ENCODE measurements at places on chromosomes 4 and X.

DNA sequence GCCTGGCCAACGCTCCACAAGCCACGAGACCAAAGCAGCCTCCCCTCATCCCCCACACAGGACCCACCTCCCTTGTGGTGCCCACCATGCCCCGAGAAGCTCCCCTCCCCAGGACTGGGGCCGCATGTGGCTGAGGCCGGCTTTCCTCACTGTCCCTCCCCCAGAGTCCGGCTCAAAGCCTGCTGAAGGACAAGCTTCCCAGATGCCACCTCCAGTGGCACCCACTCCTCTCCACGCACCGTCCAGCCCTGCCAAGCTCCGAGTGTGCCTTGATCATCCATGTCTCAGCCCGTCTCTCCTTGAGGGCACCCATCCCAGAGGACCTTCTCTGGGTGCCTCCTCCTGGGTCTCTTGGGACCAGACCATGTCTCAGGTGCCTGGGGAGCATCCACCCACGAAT, 58.8 kb upstream of the MXD4 start:
- DNase-seq: no peak

GRCh38 chrX:109959356-109959871, 43.5 kb upstream of the TMEM164 start:
- no peak for DNase-seq

DNA sequence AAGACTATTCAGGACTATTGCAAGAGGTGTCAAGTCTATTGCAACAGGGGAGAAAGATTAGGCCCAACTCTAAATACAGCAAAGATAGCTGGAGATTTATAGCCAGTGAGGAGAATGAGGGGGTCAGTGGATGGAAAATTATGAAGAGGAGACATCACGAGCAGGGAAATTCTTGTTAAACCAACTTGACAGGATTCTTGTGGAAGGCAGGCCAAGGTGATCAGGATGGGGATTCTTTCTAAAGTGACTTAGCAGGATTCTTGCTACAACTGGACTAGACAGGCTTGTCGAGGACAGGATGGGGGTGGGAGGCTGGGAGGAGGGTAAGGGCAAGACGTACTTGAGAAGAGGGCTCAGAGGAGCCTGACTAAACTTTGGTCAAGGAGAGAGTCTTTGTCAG, 89.0 kb downstream of the PHEX start:
- no peak for DNase-seq

DNA sequence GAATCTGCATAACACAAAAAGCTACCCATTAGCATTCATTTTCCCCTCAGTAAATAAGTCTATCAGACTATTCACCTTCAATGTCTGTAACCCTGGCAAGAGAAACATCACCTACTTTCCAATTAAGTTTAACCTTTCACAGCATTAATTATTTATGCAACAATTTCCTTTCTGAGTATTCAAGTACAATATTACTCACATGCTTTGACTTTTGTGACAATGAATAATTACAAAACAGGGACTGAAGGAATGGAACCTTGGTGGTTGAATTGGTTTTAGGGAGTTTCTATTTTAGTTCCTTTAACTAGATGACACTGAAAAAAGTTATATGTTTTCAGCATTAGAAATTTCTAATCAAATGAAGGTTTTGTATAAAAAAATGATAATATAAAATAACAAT, 932.3 kb upstream of the EPHA5 start:
- DNase-seq: no peak

DNA sequence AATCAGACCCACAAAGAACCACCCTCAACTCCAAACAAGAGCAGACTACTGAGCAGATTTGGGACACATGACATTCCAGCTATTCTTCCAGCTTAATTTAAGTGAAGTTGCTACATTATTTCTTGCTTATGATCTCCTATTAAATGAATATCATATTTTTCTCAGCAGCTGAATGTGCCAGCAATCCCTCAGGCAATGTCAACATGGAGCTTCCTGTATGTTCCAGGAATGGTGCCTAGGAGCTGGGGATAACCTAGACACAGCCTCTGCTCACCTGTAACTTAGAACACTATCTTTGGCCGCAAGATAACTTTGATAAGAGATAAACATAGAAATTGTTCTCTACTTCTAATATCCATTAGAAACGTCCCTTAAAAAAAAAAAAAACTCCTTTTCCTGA, 274.4 kb upstream of the RASGEF1B start:
- DNase-seq: no peak

DNA sequence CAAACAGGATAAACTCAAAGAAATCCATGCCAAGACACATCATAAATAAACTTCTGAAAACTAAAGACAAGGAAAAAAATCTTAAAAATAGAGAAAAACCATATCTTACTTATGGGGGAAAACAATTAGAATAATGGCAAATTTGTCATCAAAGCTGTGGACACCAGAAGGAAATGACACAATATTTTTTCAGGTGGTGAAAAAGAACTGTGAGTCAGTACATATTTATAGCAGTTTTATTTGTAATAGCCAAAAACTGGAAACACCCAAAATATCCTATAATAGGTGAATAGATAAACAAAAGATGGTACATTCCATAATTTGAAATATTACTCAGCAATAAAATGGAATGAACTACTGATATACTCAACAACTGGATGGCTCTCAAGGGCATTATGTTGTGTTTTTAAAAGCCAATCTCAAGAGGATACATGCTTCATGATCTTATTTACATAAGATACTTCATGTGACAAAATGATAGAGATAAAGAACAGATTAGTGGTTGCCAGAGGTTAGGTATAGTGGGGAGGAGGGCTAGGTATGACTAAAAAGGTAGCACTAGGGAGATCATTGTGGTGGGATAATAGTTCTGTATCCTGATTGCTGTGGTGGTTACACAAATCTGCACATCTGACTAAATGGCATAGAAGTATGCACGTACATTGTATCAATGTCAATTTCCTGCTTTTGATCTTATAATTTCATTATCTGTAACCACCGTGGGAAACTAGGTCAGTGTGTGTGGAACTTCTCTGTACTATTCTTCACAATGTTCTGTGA, 191.9 kb downstream of the PPP1R2C start:
- DNase-seq: no peak
